ENCODE measurements at places on chromosomes 6 and 20.

- no peak for DNase-seq
Measured at GRCh38 chr6:140660295-140660694, 1285.8 kb upstream of the CITED2 start.

GRCh38 chr6:76451926-76452709 is 379.7 kb upstream of the IMPG1 start:
- DNase-seq, result no peak

DNA sequence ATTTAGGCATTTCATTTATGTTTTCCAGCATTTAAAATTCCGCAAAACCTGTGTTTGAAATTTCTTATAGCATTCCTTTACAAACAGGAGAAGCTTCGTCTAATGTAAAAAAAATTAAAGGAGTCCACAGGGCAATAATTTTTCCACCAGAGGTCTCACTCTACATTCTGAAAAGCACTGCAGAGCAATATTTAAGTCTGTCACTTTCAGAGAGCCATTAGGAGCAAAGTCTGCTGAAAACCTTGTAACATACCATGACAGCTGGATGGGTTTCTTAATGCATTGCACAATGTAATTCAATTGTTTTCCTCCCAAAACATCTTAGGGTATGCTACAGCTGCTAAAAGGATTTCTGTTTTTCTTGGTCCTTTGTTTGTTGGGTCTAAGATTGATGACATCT is 18.0 kb downstream of the BAG2 start:
- no peak for DNase-seq

DNA sequence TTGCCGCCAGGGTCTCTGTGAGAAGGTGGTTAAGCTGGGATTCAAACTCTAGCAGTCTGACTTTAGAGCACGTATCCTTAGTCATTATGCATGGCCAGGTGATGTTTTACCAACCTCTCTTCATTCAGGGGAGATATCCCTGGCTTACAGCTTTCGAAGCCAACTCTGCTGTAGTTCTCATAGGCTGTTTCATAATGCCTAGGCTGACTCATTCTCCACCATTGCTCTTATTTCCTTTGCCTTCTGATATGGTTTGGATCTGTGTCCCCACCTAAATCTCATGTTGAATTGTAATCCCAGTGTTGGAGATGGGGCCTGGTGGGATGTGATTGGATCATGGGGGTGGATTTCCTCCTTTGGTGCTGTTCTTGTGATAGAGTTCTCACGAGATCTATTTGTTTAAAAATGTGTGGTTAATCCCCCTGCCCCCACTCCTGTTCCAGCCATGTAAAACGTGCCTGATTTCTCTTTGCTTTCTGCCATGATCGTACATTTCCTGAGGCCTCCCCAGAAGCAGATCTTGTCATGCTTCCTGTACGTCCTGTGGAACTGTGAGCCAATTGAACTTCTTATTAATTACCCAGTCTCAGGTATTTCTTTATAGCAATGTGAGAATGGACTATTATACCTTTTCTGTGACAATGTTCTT is 94.6 kb upstream of the MAN1A1 start:
- no peak for DNase-seq

DNA sequence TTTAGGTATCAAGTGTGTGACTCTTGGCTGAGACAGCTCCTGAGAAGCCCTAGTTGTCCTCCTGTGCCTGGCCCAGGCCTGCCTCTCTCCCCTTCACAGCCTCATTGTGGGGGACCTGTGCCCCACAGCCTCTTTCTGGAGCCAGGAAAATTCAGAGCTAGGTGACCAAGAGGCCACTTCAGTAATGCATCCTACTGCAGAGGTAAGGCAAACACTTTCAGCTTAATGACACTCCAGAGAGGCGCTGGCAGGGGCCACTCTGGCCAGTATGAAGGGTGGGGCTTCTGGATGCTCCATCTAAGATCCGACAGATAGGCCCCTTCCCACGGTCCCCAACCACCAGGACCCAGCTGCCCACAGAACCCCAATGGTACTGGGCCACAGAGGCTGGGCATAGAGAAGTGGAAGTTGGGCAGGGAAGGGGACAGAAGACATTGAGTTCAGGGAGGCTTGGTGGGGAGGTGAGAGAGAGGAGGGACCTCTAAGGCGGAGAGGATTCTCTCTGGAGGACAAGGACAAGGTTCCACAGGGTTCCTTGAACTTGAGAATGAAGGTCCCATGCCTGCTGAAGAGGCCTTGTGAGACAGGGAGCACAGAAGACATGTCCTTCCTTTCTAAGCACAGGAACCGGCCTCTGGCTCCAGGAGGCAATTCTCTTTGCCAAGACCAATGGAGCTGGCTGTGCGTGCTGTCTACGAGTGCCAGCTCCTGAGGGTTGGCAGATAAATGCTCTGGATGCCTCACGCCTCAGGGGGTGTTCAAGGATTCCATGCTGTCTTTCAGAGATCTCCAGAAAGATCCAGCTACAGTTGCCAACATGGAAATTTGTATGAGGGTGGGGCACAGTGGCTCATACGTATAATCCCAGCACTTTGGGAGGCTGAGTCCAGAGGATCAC is 46.4 kb upstream of the TGM2 start:
- DNase-seq, result peak; percentile 9
